ENCODE measurements at places on chromosomes 5 and 9.

- no peak for DNase-seq
These were observed 144.1 kb downstream of the MAT2B start for GRCh38 chr5:163649514-163649913.

DNA sequence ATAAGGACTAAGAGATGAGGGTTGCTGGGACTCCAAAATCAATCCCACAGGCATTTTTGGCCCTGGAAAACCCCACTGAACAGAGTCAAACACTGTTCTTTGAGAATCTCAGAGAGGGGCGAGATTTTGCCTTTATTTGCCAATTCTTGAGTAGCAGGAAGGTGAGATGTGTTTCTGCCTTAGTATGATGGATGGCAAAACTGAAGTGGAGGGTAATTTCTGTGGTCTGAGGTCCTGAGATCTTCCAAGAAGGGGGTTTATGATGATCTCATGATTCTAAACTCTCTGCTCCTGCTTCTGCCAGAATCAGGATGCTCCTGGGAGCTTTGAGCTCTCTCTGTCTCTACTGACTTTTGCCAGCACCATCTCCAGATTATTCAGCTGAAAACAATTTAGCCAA lies 174.8 kb upstream of the CLINT1 start:
- DNase-seq = no peak

DNA sequence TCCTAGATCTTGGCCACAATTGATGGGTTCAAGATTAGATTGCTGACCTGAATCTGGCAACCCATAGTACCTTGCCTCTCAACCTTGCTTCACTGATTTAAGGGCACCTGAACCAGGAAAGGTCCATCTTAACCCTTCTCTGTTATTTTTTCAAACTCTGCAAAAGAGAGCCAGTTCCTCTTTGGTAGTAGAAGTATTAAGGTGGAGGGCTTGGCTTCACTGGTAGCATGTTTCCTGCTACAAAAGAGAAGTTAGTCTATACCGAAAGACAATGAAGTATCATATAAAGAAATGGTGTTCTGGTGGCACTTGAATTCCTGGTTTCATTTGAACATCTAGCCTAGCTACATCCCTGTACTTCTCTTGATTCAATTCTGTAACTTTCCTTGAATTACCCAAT lies 8.5 kb downstream of the ALG2 start:
- no peak for DNase-seq

- DNase-seq = no peak
These were observed 51.7 kb downstream of the CPLANE1 start for GRCh38 chr5:37197340-37198050.

GRCh38 chr5:69238760-69239251 lies 4.1 kb downstream of the CDK7 start:
- DNase-seq = no peak

DNA sequence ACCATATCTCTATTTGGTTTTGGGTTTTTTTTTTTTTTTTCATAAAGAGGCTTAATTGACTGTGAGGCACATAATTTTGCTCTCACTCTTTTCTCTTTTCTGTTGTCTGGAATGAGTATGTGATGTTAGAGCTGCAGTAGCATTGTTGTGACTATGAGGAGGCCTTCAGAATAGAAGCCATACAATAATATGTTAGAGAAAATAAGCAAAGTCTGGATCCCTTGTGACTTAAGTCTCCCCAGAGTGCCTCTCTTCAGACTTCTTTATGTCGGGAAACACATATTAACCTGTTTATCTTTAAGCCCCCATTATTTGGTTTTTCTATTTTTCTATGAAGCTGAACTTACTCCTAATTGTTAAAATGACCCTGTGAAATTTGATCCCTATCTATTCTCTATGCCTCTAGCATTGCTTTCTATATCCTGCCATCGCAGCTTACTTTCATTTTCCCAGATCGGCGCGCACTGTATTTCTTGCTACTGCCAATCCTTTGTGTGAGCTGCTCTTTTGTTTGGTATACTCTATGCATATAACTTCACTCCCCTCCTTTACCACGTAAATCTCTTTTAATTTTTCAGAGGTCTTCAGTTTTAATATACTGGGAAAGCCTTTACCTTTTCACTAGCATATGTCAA lies 372.5 kb upstream of the KCNN2 start:
- DNase-seq = no peak

DNA sequence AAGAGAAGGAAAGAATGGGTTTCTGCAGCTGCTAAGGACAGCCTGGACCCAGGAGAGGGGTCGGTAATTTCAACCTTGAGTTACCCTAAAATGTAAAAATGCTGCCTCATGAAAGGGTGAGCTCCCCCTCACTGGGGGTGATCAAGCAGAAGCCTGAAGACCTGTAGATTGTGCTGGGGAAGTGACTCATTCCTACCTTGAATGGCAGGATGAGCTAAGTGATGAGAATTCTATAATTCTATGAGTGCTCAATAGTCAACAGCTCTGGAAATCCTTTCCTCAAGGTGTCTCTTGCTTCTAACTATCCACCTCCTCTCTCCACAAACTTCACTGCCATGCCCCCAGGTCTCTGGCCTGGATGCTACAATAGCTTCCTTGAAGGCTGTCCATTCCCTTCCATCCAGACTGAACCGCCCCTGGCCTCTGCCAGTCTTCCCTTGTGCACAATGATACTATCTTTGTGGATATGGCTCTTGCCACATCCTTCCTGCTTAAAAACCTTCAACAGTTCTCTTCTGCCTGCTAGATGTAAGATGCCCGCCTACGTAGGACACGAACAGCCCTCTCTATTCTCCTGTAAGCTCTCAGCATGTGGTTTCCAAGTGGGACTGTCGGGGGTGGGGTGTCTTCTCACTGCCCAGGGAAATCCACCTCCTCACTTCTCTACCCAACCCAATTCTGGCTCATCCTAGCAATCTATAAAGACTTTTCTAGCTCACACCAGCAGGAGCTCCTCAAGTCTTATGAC lies 50.6 kb downstream of the PTPN3 start:
- no peak for DNase-seq

DNA sequence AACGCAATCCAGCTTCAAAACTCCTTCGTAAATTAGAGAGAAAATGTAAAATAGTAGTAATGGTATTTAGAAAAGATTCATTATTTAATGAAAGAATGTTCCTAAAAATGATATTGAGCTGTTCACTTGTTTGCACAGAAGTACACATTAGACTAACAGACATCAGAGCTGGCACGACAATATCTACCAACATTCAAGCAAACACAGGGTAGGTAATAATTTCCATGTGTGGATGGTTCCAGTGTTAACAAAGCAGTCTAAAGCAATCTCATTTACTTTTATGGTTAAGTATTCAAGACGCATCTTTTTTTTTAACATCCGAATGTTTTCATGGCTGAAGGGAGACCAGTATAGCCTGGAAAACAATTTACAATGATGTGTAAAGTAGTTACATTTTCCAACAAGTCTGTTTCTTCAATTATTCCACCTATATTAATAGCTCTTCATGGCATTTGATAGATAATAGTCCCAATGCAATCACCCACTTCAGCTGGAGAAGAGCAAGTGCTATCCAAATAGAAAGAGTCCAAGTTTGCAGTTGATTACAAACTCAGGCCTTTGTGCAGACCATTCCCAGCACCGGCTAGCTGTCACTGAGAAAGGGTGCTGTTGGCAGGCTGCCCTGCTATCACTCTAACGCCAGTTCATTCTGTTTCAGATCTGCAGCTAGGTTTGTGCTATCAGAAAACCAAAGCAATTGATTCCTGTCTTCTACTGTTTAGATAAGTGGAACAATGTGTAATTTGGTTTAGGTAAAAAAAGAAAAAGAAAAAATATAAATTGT lies 458.8 kb downstream of the DTWD2 start:
- no peak for DNase-seq

GRCh38 chr5:88602584-88602983 lies 280.4 kb downstream of the MEF2C start:
- no peak for DNase-seq

DNA sequence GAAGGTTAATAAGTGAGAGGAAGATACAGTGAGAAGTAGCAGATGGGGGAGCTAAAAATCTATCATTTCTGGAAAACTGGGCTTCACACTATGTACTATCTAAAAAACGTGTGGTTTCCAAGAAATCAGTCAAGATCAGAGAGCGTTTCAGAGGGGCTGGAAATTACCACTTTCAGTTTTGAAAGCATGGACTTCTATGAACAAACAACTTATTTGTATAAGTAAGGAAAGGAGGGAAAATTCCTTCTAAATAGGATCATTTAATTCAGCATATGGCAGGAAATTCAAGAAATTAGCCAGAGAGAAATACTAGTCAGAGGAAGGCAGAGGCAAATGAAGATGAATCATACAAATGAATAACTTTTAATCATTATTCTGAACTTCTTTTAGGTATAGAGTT lies 11.3 kb downstream of the TNC start:
- no peak for DNase-seq

DNA sequence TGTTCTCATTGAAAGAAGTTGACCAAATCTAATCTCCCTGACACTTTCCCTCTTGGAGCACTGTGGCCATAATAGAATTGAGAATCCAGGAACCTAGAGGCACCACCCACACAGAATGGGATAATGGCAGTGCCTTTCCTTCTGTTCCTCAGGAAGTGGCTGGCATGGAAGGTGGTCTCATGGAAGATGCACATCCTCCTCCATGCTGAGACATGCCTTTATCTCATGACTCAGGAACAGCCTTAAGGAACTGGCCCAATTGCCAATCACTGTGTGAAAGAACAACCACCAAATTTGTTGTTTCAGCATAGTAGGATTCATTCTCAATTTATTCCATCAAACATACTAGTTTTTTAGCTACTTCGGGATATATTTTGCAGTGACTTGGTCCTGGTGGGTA lies 137.5 kb upstream of the RASGRF2 start:
- no peak for DNase-seq

DNA sequence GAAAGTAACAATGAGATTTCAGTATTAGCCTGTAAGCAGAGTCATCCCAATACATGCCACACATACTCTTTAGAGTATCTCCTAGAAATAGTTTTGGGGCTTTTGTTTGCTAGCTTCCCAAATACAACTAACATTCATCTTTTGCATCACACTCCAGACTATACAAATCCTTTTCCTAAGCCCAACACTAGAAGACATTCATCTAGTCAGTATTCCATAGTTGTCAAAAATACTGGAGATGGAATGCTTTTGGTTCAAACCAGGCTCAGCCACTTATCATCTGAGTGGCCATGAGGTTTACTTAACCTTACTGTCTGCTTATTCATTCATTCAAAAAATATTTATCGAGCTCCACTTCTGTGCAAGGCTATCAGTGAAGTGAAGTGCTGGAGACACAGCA lies 205.1 kb upstream of the SGCD start:
- DNase-seq = no peak

DNA sequence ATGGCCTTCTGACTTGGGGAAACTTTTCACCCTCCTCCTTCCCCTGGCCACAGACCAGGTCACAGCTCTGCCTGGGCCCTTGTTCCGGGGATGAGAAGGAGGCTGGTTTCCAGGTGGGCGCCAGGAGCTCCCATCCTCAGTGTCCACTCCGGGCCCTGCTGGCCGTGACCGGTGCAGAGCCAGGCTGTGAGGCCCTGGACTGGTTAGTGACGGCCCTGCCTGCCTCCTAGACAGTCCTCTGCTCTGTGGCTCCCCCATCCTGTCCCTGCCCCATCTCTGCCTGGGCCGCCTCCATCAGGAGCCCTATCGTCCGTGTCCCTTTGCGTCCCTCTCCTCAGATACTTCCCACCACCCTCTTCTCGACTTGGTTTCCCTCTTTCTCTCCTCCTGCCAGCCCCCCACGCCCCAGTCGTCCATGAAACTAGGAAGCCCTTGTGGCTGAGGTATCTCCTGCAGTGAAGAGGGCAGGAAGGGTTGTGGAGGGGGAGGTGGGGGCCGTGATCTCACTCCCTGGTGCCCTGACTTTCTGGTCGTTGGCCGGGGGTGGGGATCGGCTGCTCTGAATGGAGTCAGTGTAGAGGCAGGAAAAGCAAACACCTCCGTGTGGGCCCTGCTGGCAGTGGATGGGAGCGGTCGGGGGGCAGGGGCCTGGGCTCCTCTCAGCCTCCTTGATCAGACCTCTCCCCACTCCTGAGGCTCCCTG lies 15.4 kb upstream of the CERCAM start:
- no peak for DNase-seq

- no peak for DNase-seq
These were observed 219.4 kb downstream of the FBN2 start for GRCh38 chr5:128318691-128319090.

DNA sequence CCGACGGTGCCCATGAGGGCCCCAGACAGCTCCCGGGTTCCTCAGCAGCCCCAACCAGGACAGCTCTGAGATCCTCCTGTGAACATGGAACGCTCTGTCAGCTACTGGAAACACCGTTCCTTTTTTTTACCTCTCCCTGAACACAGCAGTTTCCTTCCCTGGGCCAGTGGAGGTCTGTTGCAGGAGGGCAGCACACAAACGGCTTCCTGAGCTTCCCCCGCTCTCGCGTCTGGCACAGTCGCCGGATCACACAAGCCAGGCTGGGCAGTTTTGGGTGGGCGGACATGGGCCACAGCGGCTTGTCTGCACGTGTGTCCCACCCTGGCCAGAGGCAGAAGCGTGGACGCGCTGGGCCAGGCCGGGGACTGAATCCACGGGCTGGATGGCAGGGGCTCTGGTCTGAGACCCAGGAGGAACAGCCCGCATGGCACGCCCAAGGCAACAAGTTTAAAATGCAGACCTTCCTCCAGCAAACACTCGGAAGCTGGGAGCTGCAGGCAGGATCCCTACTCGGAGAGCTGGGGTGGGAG lies 106.8 kb upstream of the SARDH start:
- DNase-seq = no peak

DNA sequence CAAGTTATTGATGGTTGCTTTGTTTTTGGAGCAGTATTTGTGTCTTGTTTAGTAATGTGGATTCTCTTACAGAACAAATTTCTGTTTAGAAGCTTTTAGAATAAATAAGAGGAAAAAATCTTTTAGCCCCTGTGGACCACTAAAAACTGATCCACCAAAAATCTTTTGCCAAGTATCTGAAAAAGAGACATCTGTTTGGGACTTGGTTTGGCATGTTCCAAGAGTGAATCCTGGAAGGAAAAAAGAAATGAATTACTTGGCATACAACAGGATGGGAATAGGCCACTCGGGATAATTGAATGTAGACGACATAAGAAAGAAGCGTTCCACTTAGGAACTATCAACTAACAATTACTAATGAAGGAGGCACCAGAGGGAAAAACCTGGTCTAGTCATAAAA lies 1350.1 kb upstream of the C9orf72 start:
- DNase-seq = no peak

DNA sequence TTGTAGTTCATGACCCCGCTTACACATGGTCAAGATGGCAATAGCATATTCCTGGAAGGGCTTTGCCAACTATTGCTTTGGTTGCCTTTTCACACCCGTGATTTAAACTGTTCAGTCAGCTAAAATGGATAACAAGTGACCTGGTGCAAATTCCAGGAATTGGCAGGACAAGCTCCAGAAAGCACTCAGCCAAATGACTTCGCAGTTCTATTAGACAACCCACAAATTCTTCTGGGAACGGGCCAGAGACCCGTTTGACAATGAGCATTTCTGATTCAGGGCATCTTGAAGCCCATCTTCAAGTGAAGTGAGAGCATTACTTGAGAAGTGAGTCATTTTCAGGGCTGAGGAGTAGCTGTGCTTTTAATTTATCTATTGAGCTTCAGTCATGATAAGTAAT lies 165.0 kb downstream of the DROSHA start:
- DNase-seq = no peak
